Tibial artery (tissue), 4 donors: ENCODE measurements at places on chromosomes 16 and 17.

GRCh38 chr17:77750427-77751043, 208.0 kb upstream of the TNRC6C start:
- DNase-seq = no peak

DNA sequence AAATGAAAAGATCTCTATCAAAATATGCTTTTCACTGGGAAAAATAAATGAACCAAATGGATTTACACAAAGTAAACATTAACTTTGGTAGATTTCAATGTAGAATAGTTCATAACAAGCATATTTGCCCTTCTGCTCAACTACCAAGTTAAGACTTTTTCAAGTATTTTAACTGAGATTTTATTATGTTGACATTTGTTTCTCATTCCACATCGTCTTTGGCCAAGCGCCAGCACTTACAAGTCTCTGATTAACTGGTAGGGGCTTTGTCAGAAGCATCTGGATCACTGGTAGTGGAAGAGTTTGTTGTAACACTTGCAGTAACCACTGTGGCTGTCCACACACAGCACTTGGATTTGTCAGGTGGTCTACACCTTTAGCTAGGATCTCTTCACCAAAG, 22.9 kb downstream of the SLFN12L start:
- no peak for DNase-seq

GRCh38 chr16:19118938-19119431, 5.2 kb downstream of the ITPRIPL2 start:
- DNase-seq = peak; percentile 73

- no peak for DNase-seq
Measured at GRCh38 chr17:40799859-40800258, at the start of gene KRT28. KRT28 (minus strand) TSS chr17:40799959; CDS start chr17:40799893, 66 bp downstream.

DNA sequence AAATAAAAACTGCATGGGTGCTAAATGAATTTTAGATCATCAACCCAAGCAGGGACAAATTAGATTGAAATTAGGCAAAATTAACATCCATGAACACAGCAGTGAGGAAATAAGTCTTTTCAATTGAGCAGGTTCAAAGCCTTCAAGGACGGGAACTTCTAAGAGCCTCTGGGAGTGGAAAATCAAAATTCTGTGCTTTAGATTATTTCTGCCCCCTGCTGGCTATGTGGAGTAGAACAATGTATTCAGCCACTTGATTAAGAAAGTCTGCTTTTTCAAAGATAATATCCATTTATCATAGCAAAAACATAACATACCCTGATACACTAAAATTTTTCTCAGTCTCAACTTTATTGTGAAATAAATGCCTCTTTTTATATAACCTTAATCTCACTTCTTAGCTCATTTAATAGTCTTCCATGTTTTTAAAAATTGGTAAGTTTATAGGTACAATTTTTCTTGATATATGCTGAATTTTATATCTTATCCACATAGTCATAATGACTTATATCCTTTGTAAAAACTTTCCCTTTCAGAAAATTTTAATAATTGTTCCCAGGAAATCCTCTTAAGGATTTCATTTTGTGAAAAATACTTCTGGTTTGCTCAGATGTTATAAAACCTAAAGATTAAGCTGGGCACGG, 28.1 kb upstream of the NOL11 start:
- no peak for DNase-seq

- DNase-seq = no peak
Measured at GRCh38 chr16:85192238-85193114, 80.2 kb upstream of the CIBAR2 start.

- no peak for DNase-seq
Measured at GRCh38 chr16:55849536-55849935, 16.6 kb upstream of the CES1 start.

GRCh38 chr17:38958326-38958725, 8.9 kb downstream of the FBXO47 start:
- DNase-seq = no peak

DNA sequence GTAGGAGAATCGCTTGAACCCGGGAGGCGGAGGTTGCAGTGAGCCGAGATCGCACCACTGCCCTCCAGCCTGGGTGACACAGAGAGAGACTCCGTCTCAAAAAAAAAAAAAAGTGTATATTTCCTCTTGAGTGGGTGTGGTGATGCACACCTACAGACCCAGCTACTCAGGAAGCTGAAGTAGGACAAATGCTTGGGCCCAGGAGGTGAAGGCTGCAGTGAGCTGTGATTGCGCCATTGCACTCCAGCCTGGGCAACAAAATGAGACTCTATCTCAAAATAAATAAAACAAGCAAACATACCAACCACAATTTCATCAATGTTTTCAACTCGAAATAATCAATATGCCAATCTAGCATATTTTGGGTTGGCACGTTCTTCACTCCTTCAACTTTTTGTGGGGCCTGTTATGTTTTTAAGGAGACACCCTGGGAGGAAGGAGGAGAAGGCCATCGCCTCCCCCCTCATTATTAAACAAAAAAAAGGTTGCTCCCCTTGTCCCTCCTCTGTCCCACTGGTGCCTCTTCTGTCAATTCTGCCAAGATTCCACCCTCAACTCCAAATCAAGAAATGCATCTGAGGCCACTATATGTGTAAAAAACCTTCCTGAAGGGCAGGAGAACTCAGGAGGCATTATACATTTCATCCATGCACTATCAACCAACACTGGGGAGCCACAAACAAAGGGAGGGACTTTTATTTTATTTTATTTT, 52.4 kb upstream of the ATF7IP2 start:
- DNase-seq = no peak

DNA sequence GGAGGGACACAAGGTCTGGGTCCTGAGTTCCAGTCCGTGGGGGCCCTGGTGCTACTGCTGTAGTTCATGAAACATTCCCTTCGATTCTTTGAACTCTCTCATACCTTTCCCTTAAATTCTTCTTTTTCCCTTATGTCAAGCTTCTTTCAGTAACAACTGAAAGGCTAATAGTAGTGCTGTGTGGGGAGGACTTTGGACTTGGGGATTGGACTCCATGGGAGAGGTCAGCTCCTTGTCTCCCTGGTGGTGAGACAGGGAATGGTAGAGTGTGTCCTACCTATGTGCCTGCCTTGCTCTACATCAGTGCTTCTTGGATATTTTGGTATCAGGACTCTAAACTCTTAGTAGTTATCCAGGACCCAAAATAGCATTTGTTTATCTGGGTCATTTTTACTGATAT, 628.1 kb downstream of the WWOX start:
- DNase-seq = no peak

- DNase-seq = no peak
Measured at GRCh38 chr17:33473061-33473460, 180.0 kb upstream of the ASIC2 start.

DNA sequence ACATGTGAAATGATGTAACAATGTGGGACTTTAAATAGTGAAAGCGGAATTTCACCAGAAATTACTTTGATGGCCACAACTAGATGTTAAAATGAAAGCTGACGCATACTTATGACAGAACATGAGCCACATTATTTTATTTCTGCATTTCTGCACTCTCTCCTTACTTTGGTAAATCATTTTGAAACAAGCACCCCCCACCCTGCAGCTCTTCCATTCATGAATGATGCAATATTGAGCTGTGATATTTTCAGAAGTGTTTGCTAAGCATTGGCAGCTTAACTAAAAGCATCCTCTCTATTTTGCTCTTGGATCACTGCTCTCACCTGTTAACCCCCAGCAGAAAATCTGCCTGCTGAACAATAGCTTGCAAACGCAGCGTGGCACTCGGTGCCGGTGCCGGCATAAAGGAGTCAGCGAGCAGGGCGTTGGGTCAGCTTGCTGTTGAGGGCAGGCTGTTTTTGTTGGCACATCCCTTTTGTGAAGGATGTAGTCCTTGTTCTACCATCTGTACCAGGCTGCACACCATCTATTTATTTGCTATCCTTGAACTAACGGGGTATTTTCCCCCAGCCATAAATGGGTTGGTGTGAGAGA, 30.8 kb upstream of the CBLN1 start:
- DNase-seq = no peak

- no peak for DNase-seq
Measured at GRCh38 chr16:27218756-27219155, 15.4 kb downstream of the KDM8 start.
